ENCODE measurements at places on chromosomes 1 and 21.

DNA sequence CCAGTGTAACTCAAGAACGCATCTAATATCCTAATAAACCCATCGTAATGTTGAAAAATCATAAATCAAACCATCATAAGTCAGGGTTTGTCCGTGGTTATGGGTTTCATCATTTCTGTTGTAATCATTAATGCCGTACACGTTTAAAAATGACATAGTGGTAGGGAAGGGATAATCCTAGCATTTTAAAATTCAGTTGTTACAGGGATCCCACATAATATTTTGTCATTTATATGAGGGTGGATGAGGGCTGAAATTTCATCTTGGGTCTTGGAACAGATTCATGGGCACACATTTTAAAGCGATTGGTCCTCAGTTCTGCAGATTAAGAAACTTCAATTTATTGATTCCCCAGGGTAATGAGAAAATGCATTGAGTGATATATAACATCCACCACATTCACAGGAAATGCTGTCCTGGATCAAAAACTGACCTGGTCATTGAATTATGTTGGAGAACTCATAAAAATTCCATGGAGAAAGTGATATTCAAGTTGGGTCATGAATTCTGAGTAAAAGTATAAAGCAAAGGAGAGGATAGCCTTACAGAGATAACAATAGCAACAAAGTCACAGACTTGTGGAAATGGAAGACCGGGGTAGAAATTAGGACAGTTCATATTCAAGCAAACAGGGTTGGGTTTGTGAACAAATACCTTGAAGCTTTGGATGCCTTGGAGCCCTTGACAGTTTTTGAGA lies 1527.3 kb upstream of the TPTE start:
- no peak for DNase-seq

DNA sequence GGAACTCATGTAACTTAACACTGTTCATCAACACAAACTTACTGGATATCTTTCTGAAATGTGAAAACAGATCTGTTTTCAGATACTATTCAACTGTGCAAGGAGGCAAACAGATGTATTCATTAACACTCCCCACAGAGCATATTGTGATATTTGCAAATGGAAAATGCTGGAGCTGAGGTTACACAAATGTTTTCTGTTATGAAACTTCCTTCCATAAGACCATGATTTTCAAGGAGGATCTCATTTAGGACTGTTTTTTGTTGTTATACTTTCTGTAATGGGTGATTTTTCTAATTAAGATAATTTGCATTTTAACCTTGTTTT lies 56.1 kb downstream of the GABPA start:
- DNase-seq, result no peak

DNA sequence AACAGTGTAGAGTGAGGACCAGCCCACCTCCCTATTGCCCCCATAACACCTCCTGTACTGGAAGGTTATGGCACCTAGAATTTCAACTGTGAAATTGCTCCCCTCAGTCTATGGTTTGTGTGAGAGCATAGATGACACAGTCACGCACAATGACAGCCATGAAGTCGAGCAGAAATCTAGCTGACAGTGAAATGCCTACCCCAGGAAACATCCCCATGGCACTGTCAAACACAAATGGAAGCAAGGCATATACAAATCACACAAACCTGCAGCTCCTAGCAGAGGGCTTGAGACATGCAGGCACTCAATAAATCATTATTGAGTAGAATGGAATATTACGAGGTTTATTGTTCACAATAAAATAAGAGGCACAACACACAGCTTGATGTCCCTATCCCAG lies 142.5 kb upstream of the ST6GALNAC5 start:
- no peak for DNase-seq

DNA sequence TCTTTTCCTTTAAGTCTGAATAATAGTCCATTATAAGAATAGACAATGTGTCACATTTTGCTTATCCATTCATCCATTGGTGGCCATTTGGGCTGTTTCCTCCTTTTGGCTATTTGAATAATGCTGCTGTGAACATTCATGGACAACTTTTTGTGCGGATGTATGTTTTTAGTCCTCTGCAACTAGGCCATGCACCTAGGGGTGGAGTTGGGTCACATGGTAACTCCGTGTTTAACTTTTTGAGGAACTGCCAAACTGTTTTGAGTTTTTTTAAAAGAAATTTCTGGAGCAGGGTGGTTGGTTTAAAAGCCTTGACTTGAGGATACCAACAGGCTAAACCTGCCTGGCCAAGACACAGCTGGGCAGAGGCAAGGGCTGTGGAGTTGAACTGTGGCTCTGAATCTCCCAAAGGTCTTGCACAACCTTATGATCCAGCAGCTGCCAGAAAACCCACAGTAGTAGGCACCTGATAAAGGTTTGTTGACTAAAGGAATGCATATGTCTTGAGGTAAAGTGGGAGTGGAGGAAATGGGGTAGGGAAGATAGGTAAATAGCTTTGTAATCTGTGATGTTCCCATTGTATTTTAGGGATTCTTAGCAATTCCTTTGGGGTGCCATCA lies 5.6 kb upstream of the RPTN start:
- no peak for DNase-seq

DNA sequence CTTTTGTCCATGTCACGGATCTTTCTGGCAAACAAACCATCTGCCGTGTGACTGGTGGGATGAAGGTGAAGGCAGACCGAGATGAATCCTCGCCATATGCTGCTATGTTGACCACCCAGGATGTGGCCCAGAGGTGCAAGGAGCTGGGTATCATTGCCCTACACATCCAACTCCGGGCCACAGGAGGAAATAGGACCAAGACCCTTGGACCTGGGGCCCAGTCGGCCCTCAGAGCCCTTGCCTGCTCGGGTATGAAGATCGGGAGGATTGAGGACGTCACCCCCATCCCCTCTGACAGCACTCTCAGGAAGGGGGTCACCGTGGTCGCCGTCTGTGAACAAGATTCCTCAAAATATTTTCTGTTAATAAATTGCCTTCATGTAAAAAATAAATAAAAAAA lies 35.9 kb upstream of the NBL1 start:
- DNase-seq, result no peak

All from stimulated activated effector memory CD8-positive, alpha-beta T cell treated with anti-CD3 and anti-CD28 coated beads, Interleukin-12 subunit alpha, Interleukin-12 subunit beta, amount 100 ng/mL, for 72 hours (primary cell).